ENCODE measurements at places on chromosomes 2 and 18.

DNA sequence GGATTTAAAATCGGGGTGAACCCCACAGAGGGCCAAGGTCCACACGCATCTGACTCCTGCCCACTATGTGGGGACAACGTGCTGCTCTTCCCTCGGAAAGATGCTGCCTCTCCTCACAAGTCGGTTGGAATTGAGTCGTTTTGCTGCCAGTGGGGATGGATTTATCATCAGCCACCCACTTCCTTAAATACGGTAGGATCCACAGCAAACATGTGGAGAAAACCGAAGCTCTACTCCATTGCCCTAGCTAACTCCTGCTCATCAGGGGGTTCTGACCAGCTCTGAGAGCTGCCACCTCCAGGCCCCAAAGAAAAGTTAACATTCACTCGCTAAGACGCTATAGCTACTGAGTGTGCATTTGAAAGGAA, 80.9 kb downstream of the CHRNA1 start:
- no peak for DNase-seq

- no peak for DNase-seq
Measured at GRCh38 chr2:158965107-158965506, 3.3 kb upstream of the TANC1 start.

DNA sequence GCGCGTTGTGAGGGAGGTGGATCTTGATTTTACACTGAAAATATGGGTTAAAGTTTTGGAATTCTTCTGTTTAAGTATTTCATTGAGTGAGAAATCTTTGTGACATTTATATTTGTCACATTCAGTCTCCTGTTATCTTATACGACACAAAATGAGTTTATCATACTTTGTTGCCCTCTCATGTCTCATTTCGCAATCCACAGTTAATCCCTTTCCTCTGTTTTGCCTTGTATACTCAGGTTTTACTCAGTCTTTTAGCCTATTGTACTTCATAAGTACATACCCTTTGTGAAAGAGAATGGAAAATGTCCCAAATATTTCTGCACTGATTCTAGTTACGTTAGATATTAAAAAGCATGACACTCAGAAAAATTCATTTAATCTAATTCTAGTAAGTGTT, 142.7 kb downstream of the ATP9B start:
- DNase-seq = no peak

DNA sequence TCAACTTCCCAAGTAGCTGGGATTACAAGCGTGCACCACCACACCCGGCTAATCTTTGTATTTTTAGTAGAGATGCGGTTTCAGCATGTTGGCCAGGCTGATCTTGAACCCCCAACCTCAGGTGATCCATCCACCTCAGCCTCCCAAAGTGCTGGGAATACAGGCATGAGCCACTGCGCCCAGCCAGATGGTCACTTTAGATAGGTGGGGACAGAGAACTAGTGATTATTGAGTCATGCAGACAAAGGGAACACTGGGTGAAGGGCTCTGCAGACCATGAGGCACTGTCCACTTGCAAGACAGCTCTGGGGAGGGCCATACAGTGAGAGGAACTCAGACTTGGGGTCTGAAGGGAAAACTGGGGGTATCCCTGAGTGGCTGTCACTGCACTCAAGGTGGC, 58.4 kb upstream of the POMC start:
- DNase-seq = no peak

Data from stimulated activated CD4-positive, alpha-beta T cell treated with anti-CD3 and anti-CD28 coated beads, Interleukin-15, amount 100 ng/mL, for 1 hour (primary cell).